ENCODE measurements at places on chromosomes 4 and X.
A peak's percentile ranks its signal among the peaks of the same experiment; 100 is the strongest.

GRCh38 chr4:8871417-8872401 lies at the start of gene HMX1:
TSS of gene HMX1 (minus strand) at chr4:8871839. CDS start at chr4:8871614, 225 bp downstream.
- DNase-seq: no peak

DNA sequence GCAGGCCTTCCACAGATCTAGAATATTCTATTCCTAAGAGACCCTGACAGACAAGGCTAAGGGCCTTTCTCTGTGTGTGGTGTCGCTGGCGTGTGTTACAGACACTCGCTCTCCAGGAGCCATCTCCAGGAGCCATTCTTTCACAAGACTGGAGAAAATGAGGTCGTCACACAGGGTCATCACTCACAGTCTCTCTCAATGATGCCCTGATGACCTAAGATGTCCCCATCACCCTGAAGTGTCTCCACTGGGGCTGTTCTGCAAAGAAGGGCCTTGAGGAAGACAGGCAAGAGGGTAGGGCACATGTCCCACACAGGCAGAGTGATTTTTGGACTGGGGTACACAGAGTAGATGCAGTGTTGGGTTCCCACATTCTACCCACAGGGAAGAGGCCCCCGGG lies 34.7 kb downstream of the ZFYVE28 start:
- no peak for DNase-seq

- DNase-seq: no peak
Observed at GRCh38 chr4:11287055-11287454, 141.6 kb downstream of the HS3ST1 start.

DNA sequence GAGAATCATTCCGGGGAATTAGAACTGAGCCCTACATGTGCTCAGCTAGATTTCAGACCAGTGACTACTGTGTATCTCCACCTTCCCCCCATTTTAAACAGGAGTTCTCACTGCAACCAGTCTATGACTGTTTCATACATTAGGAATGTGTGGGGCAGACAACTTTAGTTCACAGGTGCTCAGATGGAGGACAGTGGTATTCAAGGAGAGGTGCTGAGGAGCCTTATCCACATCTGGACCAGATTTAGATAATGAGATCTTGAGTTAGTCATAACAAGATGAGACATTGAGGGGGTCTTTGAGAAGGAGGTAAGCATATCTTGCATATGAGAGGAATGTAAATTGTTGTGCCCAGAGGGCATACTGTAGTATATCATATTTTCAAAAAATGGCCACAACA lies 32.8 kb upstream of the RELL1 start:
- no peak for DNase-seq

GRCh38 chrX:46627062-46627461 lies 53.5 kb downstream of the CHST7 start:
- DNase-seq: no peak

- no peak for DNase-seq
Observed at GRCh38 chr4:140837736-140838135, 81.6 kb upstream of the TBC1D9 start.

DNA sequence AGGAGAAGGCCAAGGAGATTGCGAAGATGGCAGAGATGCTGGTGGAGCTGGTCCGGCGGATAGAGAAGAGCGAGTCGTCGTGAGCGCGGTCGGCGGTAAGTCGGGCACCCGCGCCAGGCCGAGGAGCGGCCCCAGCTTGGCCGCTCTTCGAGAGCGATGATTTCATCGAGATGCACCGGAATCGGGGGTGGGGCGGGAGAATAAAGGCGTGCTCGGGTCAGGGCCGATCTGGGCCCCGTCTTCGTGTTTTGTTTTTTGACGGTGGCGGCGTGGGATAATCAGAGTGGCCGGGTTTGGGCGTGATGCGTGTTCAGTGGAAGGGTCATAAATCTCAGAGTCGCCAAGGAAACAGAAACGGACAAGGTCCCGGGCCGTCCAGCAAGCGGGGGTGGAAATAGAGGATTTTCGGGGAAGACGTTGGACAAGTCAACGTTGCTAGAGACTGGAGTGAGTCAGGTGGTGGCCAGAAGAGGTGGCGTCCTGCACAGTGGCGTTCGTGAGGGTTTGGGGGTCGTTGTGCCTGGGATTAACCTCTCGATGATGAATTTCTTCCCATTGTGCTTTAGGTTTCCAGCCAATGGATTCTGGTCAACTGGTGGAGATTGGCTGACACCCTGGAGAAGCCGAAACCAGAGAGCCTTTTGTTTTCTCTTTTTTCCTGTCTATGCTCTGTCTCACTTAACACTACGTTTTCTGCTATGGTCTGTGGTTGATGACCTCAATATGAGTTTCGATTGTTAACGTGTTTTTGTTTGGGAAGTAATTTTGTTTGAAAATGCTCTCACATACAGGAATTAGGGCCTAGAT lies 882 bp downstream of the MRFAP1 start:
- DNase-seq: peak; percentile 20

DNA sequence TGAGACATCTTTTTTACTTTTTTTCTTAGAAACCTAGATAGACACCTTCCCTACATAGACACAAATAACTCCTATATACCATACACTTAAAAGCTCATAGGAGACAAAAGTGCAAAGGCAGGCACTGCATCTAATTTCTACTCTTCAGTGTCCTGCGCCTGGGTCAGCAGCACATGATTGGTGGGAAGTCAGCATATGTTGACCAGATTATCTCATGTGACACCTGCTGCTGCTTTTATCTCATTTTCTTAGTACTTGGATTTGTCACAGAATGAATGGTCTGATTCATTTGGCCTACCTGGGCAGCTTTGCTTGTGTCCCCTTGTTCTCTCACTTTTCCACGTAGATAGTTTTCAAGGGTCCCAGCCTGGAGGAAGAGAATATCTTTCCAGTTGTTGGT lies 24.9 kb upstream of the LNX1 start:
- no peak for DNase-seq

GRCh38 chr4:138242834-138243156 lies 646 bp upstream of the SLC7A11 start:
- no peak for DNase-seq

DNA sequence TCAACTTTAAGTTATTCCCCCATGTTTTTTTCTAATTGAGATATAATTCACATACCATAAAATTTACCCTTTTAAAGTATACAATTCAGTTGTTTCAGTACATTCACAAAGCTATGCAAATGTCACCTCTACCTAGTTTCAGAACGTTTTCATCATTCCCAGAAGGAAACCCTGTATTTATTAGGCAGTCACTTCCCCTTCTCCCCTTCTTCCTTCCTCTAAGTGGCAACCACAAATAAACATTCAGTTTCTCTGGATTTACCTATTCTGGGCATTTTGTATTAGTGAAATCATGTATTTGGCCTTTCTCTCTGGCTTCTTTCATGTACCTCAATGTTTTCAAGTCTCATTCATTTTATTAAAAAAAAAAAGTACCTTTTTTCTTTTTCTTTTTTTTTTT lies 101.9 kb downstream of the TET2 start:
- no peak for DNase-seq

All from stimulated activated CD4-positive, alpha-beta T cell treated with anti-CD3 and anti-CD28 coated beads, Interleukin-12 subunit alpha, Interleukin-12 subunit beta, amount 100 ng/mL, for 48 hours (primary cell).